ENCODE measurements at places on chromosomes 6 and 20.
A peak's percentile ranks its signal among the peaks of the same experiment; 100 is the strongest.

- DNase-seq = no peak
Observed at GRCh38 chr6:111761783-111762312, 111.4 kb downstream of the FYN start.

GRCh38 chr20:1918491-1919165 is 23.4 kb downstream of the SIRPA start:
- no peak for DNase-seq

GRCh38 chr20:675453-676314 is at the start of gene SCRT2:
SCRT2 (minus strand) TSS chr20:675802; CDS start chr20:675601, 201 bp downstream.
- DNase-seq = no peak

DNA sequence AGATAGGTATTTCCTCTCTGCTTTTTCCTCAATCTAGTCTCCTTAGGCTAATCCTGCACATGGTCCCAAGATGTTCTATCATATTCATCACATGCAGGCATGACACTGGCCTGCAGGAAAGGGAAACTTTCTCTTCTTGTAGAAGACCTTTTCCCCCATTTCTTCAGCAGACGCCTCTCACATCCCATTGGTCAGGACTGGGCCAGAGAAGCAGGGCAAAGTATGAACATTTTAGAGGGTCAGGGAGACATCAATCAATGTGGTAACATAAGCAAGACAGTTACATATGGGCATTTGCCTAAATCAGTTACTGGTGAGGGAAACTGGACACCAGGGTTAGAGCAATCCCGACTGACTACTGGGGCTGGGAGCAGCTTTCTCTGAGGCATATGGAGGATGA is 90.1 kb downstream of the CRYBG1 start:
- no peak for DNase-seq

DNA sequence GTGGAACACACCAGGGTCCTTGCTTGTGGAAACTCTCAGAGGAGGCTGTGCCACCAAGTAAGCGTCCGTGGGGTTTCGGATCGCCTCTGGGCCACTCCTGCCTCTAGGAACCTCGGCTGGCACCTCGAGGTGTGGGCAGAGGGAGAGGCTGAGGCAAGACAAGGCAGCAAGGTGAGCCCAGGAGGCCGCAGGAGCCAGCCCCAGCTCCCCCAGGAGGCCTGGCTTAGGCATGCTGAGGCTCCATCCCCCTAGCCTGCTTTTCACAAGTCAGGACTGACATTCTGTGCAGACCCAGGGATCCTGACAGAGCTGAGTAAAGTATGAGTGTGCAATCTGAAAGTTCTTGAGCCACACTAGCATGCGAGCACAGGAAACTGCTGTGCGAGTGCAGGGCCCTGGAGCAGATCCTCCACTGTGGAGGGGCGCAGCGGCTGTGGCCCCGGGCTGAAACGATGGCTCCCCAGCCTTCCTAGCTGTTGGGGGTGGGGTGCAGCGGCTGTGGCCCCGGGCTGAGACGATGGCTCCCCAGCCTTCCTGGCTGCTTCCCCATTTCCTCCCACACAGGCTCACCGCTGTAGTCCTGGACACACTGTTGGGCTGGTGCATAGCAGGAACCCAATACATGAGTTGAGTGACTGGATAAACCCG is 75.2 kb upstream of the CD93 start:
- no peak for DNase-seq

GRCh38 chr20:32354592-32355416 is 3.3 kb upstream of the ASXL1 start:
- no peak for DNase-seq

DNA sequence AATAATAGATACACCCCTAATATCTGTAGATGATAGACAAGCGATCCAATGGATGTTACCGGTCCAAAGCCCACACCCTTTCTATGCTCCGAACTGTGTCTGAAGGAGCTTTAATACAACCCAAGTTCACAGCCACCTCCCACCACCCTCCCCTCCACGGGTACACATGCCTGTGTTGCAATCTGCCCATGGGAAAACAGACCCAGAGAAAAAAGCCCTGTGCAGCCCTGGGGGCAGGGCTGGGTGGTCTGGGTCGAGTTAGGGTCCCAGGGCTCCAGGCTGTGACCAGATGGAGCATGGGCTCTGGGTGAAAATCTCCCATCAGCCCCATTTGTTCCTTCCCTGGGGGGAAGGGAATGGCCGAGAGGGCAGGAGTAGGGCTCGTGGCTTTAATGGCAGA is 65.8 kb downstream of the BANF2 start:
- DNase-seq = no peak

GRCh38 chr6:25655723-25656122 is 3.7 kb downstream of the SCGN start:
- peak; percentile 70 for DNase-seq

GRCh38 chr6:15871276-15871675 is 208.4 kb upstream of the DTNBP1 start:
- DNase-seq = no peak

- DNase-seq = no peak
Observed at GRCh38 chr6:143755301-143755744, 77.6 kb downstream of the PHACTR2 start.

DNA sequence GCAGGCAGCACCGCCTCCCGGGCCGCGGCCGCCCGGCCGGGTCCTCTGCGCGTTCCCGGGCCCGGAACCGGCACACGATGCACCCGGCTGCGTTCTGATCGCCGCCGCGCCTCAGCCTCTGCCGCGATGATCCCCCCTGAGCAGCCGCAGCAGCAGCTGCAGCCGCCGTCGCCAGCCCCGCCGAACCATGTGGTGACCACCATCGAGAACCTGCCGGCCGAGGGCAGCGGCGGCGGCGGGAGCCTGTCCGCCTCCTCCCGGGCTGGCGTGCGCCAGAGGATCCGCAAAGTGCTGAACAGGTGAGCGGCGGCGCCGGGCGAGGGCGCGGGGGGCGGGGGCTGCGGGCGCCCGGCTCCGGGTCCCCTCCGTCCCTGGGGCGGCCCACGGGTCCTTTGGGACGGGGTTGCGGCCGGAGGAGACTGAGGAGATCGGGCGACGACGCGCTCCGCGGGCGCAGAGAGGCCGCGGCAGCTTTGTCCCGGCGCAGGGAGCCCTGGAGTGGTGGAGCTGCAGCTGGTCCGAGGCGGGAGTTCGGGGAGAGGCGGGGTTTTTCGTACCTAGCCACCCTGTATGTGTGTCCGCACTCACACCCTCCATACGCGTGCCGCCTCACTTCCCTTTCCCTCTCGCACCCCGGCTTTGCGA is 659 bp downstream of the SLC35F1 start:
- DNase-seq = peak; percentile 52

DNA sequence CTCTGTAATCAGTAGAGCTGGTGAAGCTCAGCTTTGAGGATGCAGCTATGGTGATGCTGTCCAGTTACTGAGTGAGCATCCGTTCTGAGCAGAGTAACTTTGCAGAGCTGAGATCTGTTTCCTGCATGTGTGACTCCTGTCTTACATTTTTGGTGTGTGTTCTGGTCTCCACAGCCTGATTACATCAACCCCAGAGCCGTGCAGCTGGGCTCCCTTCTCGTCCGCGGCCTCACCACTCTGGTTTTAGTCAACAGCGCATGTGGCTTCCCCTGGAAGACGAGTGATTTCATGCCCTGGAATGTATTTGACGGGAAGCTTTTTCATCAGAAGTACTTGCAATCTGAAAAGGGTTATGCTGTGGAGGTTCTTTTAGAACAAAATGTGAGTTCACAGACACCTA is 81.6 kb downstream of the FAM120B start:
- DNase-seq = no peak

GRCh38 chr6:47967843-47968242 is 143.2 kb downstream of the PTCHD4 start:
- no peak for DNase-seq

DNA sequence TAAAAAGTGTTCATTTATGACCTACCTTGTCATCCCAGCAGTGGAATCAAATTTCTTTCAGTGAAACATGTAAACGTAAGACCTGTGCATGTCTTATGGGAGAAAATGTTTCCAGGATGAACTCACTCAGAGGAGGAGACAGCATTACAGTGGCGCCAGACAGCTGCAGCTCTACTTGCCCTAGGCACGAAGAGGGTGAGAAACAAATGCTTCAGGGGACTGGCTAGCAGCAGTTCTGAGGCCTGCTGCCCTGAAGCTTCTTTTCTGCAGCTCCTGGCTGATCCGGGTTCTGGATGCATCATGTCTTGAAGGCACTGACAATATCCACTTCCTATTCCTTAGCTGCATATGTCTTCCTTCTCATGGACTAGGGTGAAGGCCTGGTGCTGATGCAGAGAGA is 120.2 kb downstream of the QRSL1 start:
- peak; percentile 61 for DNase-seq

- no peak for DNase-seq
Observed at GRCh38 chr20:16444057-16444777, 129.0 kb downstream of the KIF16B start.

GRCh38 chr6:26486358-26486757 is 13.7 kb upstream of the BTN1A1 start:
- DNase-seq = no peak

GRCh38 chr6:127263481-127263880 is 3.2 kb upstream of the RNF146 start:
- no peak for DNase-seq

GRCh38 chr20:43191143-43191542 is 1.4 kb upstream of the PTPRT start:
- DNase-seq = no peak
